ENCODE measurements at places on chromosomes 5 and 9. TPM values are rescaled to one million over a fixed set of nuclear protein-coding genes. Genes with fewer than 3 reads are reported as not detected.

DNA sequence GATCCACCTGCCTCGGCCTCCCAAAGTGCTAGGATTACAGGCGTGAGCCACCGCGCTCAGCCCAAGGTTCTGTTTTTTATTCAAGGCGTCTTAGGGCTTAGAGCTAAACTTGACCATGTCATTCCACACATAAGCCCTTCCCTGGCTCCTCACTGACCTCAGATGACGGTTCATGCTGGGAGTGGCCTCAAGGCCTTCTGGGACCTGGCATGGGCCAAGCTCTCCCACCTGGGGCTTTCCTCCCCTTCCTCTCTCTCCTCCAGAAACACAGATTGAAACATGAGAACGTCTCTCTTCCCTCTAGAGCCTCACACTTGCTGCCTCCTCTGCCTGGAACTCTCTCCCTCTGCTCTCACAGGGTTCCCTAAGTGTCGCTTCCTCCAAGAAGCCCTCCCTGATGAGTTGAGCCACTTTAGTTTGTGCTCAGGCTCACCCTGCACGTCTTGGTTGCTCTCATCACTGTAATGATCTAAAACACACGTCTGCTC is 155.6 kb upstream of the IER5L start:
- H3K4me1 ChIP-seq = peaks cover 55% of the 10 kb centered on the region
- H3K27me3 ChIP-seq = no peaks in the 10 kb centered on the region
- H3K36me3 ChIP-seq = no peaks in the 10 kb centered on the region
- no peak for DNase-seq

- H3K4me1 ChIP-seq = no peaks in the 10 kb centered on the region
- no peak overlapping the region for H3K4me3 ChIP-seq
- H3K36me3 ChIP-seq = no peaks in the 10 kb centered on the region
- no peak for DNase-seq
- H3K27ac ChIP-seq = no peak overlapping the region
- peaks cover 10% of the 10 kb centered on the region for H3K27me3 ChIP-seq
Measured at GRCh38 chr5:176425791-176426190, 9.5 kb upstream of the CLTB start.

The PRRC2B gene
- 61.6 TPM for total RNA-seq

The TAF7 gene
- total RNA-seq = 44.2 TPM

The AGXT2 gene
- total RNA-seq = not detected
